ENCODE measurements at places on chromosomes 4 and X.

GRCh38 chrX:6783912-6784311, 249.0 kb upstream of the VCX3A start:
- ATAC-seq: peak; percentile 68

DNA sequence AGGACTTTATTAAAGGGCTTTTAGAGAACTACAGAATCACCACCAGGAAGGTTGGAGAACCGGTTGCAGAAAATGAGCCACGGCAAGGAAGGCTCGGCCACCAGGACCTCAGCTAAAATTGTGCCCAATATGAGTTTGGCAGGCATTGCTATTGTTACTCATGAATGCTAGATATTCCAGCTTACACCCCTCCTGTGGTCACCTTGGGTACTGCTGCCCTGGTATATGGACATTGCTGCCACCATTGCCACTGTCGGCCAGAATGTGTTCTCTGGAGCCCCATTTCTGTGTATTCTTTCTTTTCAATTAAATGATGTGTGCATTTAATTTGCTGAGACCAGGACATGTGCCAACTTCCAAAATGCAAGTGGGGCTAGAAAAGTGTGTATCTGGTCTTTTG, 626.7 kb upstream of the BOD1L1 start:
- no peak for ATAC-seq

DNA sequence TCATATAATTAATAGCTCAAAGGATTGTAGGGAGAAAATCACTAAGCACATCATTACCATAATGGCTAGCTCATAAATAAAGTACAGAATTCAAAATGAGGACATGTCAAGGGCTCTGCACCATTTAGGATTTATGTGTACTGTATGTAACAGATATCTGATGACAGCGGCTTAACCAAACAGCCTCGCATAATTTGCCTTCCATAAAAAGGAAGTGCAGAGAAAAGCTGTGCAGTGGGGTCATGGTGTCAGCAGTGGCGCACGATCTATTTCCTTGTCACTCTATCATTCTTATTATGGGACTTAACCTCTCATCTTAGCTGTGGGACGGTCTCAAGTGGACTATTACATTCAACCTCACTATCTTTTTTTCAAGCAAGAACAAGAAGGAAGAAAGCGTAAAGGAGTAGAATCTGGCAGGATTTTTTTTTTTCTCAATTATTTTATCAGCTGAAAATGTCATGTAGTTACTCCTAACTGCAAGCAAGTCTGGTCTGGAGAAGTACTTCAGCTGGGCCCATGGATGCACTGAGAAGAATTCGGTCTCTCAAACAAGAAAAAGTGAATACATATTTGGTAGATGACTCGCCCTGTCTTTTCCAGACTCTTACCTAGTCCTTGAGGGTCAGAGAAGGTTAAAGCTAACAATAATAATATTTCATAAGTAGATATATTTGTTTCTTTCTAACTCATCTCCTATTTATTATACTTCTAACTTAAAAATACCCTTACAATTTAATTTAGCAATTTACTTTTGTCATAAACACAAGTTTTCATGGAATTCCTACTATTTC, 94.6 kb downstream of the COX18 start:
- ATAC-seq: peak; percentile 100

GRCh38 chr4:14783011-14783877, 219.0 kb upstream of the CPEB2 start:
- no peak for ATAC-seq

- ATAC-seq: no peak
These were observed 2.4 kb downstream of the ANKRD50 start for GRCh38 chr4:124710015-124710741.

DNA sequence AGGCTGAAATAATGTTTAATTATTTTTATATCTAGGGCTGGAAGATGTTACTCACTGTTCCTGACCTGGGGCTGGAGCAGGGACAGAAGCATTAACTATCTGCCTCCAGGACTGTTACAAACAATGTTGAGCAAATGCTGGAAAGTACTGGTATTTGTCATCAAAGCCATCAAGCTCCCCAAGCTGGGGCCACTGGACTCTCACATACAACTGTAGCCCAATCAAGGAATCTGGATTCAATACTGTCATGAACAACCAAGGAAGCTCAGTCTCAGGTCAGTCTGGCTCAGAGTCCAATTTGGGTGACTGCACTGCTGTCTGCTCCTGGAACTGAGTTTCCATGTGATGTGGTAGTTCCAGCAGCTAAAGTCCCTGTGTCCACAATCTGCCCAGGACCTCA, 50.4 kb downstream of the APOO start:
- no peak for ATAC-seq

DNA sequence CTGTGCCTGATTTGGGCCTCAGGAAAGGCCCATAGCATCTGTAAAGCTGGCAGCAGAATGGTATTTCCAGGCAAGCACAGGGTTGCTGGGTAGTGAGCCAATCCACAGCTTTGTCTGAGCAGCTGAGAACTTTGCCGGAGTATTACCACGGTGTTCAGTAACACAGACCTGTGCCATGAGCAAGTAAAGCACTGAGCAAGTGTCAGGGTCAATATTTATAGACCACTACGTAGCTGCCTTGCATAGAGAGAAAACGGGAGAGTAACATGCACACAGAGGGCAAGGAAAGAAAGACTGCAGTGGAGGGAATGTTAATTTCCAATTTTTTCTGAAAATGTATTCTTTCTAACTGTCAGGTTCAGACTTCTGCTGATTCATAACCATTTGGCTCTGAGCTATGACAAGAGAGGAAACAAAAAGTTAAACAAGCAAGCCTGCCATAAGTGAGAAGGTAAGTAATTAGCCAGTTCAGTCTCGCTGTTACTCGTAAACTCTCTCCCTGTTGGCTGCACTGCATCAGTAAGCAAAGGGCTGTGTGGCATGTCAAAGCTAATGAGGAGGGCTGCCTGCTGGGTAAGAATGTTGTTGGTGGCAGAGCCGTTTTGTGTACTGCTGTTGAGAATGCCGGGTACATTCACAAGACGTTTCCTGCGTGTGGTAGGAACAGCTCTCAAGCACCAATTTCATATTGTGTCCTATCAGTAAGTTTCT, 238.1 kb downstream of the BMPR1B start:
- ATAC-seq: peak; percentile 37

DNA sequence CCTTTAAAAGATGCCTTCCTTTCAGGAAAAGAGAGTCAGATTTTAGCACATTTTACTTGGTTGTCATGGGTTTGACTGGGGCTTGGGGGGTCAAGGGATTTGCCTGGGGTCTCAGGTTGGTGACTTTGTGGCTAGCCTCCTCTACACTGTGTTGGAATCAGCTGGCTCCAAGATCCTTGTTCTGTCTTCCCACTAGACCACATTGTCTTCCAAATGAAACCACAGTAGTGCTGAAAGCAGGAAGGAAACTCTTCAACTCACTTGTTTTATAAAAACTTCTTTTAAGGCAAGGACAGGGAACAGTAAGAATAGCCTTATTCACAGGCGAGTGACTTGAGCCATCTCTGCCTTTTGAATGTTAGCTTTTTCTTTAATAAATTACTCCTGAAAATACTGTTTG, 37.0 kb upstream of the OTUD4 start:
- no peak for ATAC-seq

DNA sequence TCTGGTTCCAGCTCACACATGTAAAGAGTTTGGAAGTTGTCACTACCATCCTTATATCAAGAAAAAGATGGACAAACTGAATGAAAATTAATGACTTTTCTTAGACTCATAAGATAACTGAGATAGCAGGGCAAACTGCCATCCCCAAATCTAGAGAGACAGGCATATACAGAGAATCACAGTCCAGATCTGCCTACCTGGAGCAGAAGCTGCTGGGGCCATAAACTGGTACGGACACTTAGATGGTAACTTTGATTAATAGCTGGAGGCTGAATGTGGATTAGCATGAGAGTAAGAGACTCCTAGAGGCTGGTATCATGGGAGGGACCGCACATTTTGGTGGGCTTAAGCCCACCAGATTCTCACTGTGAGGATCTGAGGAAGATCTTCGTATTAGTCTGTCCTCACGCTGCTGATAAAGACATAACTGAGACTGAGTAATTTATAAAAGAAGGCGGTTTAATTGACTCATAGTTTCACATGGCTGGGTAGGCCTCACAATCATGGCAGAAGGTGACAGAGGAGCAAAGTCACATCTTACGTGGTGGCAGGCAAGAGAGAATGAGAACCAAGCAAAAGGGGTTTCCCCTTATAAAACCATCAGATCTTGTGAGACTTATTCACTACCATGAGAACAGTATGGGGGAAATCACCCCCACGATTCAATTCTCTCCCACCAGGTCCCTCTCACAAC, 10.8 kb upstream of the POLA1 start:
- ATAC-seq: no peak

GRCh38 chrX:132114607-132115006, 13.2 kb downstream of the FRMD7 start:
- ATAC-seq: no peak

DNA sequence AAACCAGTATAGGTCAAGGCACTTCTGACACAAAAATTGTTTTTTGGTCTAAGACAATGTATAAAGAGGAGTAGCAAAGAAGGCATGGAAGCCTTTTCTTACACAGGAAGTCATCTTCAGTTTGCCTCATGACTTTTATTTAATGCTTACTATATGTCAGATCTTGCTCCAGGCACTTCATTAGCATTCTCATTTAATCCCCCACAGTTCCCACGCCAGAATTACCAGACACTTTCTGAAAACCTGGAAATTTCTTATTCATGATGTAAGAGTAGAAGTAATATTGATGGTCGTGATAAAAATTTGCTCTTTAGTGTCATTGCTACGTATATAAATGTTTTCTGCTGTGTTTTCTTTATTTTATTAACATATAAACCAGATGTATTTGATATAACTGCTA, 39.2 kb downstream of the ARHGEF38 start:
- no peak for ATAC-seq

DNA sequence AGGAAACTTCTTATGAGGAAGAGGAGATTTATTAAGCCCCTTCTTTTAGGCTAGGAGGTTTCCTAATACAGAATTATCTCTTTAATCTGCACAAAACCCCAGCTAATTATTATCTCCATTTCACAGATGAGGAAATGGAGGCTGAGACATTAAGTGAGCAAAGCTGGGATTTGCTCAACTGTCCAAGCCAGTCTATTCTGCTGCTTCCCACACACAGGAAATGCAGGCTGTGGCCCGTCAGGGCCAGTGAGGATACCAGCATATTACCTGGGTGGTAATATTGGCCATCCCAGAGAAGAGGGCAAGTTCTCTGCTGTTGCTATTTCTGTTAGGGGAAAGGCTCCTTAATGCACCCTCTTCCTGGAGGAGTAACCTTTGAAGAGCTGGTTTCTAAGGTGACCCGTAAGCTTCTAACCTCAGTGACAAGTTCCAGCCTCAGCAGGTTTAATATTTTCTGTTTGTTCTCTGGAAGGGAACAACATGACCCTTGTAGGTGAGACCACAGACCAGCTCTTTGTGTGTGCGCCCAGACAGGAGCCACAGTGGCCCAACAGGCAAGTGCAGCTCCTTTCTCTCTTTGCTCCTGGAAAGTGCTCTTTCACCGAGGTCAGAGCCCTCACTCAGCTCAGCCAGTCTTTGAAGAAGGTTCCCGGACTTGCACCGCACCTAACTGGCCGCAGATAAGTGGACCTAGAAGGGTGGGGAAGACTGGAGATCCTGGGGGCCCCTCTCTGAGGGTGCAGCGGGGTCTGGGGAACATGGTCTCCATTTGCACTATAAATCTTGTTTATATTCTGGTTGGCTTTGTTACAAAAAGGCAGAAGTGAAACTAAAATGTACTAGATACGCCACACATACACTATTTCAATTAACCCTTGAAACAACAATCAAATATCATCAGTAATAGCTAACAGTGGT, 35.5 kb downstream of the TBC1D9 start:
- ATAC-seq: no peak

DNA sequence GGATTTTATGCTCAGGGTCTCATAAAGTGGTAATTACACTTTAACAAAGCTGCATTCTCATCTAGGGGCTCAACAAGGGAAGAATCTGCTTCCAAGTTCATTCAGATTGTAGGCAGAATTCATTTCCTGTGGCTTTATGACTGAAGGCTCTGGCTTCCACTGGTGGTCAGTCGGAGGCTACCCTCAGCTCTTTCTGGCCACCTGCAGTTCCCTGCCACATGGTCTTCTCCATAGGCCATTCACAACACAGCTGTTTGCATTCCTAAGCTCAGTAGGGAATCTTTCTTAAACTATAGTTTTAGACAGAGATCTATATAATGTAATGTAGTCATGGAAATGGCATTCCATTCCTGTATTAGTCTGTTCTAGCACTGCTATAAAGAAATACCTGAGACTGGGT, 973.0 kb upstream of the SLIT2 start:
- no peak for ATAC-seq

- no peak for ATAC-seq
These were observed 48.6 kb downstream of the TMEM164 start for GRCh38 chrX:110051559-110051958.

- ATAC-seq: peak; percentile 67
These were observed 70.8 kb upstream of the HHIP start for GRCh38 chr4:144575181-144575580.

GRCh38 chr4:1588306-1588705, 95.8 kb downstream of the FAM53A start:
- ATAC-seq: no peak

DNA sequence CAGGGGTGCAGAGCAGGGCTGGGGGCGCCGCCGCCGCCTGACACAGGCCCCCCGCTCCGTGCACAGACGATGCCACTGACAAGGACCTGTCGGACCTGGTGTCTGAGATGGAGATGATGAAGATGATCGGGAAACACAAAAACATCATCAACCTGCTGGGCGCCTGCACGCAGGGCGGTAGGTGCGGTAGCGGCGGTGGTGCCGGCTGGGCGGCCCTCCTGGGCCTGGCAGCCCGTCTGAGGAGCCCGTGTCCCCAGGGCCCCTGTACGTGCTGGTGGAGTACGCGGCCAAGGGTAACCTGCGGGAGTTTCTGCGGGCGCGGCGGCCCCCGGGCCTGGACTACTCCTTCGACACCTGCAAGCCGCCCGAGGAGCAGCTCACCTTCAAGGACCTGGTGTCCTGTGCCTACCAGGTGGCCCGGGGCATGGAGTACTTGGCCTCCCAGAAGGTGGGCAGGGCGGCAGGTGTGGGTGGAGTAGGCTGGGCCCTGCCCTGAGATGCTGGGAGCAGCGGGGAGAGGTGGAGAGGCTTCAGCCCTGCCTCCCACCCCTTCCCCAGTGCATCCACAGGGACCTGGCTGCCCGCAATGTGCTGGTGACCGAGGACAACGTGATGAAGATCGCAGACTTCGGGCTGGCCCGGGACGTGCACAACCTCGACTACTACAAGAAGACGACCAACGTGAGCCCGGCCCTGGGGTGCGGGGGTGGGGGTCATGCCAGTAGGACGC, 12.6 kb downstream of the FGFR3 start:
- no peak for ATAC-seq

DNA sequence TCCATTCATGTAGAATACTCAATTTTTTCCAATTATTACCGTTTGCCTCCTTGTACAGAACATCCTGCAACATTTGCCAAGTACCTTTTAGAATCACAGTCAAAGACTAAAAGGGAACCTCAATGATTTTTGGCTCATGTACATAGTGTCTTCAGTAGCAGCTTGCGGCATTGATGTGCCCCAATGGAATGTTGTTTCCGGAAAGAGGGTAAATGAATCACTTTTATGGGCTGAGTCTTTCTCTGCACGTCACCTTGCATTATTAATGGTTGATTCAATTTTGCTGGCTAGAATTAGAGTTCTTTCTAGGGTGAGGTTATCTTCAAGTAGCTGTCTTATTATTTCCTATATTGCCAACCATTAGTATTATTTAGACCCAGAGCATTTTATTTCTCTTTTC, 116.9 kb upstream of the GABRA2 start:
- peak; percentile 93 for ATAC-seq

GRCh38 chr4:148095346-148095923, 346.8 kb downstream of the NR3C2 start:
- no peak for ATAC-seq

- ATAC-seq: no peak
These were observed 80.3 kb downstream of the SEL1L3 start for GRCh38 chr4:25782482-25782881.

GRCh38 chrX:69556060-69557011, 52.2 kb downstream of the NALF2 start:
- ATAC-seq: peak; percentile 97

Measured in motor neuron (in vitro differentiated cells).